ENCODE measurements at places on chromosomes 3 and 15. TPM values are rescaled to one million over a fixed set of nuclear protein-coding genes. Genes with fewer than 3 reads are reported as not detected.

Gene HYAL1
- 0.25 TPM for total RNA-seq

Gene GOLGA8T
- 2.6 TPM for total RNA-seq

- H3K27ac ChIP-seq: no peak overlapping the region
- DNase-seq: no peak
- peaks cover 2% of the 10 kb centered on the region for H3K4me1 ChIP-seq
- H3K27me3 ChIP-seq: peaks cover 50% of the 10 kb centered on the region
Observed at GRCh38 chr3:184382326-184383032, 2.6 kb downstream of the CHRD start.

DNA sequence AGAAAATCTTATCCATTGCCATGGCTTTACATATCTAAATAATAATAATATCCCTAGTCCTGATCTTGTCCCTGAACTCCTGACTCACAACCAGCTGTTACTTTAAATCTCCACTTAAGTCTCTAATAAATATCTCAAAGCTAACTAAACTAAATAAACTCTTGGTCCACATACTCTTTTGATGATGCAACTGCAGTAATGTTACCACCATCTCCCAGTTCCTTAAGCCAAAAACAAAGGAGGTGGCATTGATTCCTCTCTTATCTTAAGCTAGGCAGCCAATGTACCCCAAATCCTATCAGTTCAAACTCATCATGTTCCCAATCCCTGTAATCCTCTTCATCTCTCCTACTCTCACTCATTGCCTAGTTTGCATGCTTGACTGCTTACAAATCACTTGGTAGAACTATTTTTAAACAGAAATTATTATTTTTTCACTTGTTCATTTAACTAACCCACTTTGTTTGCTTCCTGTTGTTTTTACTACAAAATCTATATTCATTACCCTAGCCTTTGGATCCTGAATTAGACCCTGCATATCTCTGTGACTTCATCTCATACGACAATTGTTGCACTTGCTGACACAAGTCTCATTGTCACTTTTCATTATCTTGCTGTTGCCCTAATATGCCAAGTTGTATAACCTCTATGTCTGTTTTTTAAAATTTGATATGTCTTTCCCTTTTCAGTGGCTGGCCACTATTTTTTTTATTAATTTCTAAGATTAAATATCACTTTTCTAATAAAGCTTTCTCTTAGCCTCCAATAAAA, 462.2 kb downstream of the ZPLD1 start:
- no peak overlapping the region for H3K4me3 ChIP-seq
- no peaks in the 10 kb centered on the region for H3K36me3 ChIP-seq
- H3K27ac ChIP-seq: no peak overlapping the region
- no peaks in the 10 kb centered on the region for H3K4me1 ChIP-seq

Gene SPESP1
- total RNA-seq: 0.57 TPM

Gene CCR9
- total RNA-seq: 21.6 TPM

- H3K4me1 ChIP-seq: no peaks in the 10 kb centered on the region
- H3K4me3 ChIP-seq: no peak overlapping the region
- H3K36me3 ChIP-seq: no peaks in the 10 kb centered on the region
- H3K27ac ChIP-seq: no peak overlapping the region
Observed at GRCh38 chr15:36498401-36498800, 81.0 kb upstream of the CDIN1 start.

DNA sequence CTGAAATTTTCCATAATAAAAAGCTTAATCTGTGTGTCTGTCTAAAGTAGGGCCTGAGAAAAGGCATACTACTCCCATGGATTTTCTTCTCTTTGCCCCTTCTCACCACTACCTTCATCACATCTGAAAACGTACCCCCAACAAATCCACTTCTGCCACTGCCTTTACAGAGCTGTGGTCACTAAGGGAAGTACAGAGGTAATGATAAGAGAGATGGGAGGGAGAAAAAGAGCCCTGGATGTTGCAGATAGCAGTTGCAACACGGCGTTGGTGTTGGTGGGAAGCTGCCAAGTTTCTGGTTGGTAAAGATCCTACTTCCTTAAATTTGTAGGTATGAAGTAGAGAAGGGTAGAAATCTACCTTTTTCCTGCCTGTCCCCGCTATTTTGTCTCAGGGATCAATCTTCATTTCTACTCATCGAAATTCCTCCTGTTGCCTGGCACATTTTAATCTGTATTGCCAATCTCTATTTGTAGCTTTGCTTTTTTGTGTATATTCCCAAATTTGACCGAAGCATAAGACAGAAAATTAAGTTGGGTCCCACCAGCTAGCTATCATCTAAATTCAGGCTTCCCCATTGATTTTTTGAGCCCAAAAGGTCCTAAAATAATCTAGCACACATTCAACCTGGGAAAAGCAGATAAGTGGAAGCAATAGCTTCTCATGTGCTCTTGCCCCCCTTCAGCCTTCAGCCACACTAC, 102.9 kb downstream of the TFDP2 start:
- DNase-seq: no peak
- H3K4me3 ChIP-seq: no peak overlapping the region
- H3K4me1 ChIP-seq: peaks cover 2% of the 10 kb centered on the region
- H3K27ac ChIP-seq: no peak overlapping the region

Gene MPI
- total RNA-seq: 72.9 TPM

Gene GOLGA8J
- total RNA-seq: 0.31 TPM

DNA sequence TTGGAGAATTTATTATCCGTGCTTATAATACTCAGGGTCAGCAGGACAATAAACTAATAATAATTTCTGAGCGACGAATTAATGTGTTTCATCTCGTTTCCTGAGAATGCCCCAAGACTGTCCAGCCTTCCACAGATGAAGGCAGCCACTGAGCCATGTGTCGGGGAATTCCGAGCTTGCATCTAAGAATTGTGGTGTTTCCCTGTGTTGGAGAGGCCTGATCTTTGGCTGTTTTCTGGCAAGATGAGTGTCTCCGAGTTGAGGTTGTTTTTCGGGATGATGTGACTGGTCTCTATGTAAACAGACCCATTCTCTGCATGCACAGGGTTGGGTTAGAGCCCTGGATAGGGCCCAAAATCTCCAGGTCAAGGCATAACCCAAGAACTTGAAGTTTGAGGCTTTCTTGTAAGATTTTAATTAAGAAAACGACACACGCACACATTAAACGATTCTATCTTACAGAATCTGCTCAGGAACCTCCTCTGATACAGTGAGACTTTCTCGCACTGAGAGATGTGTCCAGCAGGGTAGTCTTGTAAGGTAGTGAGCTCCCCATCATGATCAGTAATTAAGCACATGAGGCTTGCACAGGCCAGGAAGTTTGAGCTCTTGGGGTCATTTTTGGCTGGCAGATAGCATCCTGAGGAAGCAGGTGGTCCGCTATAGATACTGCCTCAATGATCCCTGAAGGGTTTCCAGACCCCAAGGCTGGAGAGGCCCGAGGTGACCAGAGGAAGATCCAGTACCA, 14.4 kb downstream of the FGD5 start:
- H3K27ac ChIP-seq: no peak overlapping the region
- no peaks in the 10 kb centered on the region for H3K36me3 ChIP-seq
- no peak for DNase-seq
- no peak overlapping the region for H3K4me3 ChIP-seq
- peaks cover 25% of the 10 kb centered on the region for H3K27me3 ChIP-seq

Gene C3orf49
- total RNA-seq: not detected

- H3K36me3 ChIP-seq: no peaks in the 10 kb centered on the region
- peaks cover 69% of the 10 kb centered on the region for H3K4me1 ChIP-seq
- H3K27me3 ChIP-seq: no peaks in the 10 kb centered on the region
- H3K27ac ChIP-seq: peak overlapping the region; percentile 91
Observed at GRCh38 chr15:31434588-31435260, 108.1 kb downstream of the KLF13 start.

DNA sequence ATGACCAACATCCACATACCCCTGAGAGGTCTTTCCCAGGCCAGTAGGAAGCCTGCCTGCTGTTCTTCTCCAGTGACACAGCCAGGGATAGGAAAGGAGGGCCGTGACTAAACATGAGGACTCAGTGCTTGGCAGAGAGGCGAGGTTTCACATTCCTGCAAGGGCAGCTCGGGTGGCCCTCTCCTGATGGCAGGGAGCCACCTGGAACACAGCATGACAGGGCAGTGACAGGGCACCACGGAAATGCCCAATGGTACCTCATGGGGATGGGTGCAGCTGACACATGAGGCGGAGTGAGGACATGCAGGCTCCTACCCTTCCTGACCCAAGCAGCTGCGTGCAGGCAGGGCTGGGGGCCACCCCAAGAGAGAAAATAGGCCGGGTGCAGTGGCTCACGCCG, 7.4 kb upstream of the TGM5 start:
- no peak overlapping the region for H3K27ac ChIP-seq
- no peak for DNase-seq
- peaks cover 9% of the 10 kb centered on the region for H3K27me3 ChIP-seq
- H3K4me1 ChIP-seq: peaks cover 9% of the 10 kb centered on the region
- peaks cover 3% of the 10 kb centered on the region for H3K36me3 ChIP-seq

GRCh38 chr3:118186051-118186450, 848.6 kb downstream of the IGSF11 start:
- H3K27me3 ChIP-seq: no peaks in the 10 kb centered on the region
- H3K36me3 ChIP-seq: no peaks in the 10 kb centered on the region
- no peak overlapping the region for H3K4me3 ChIP-seq
- no peak overlapping the region for H3K27ac ChIP-seq

DNA sequence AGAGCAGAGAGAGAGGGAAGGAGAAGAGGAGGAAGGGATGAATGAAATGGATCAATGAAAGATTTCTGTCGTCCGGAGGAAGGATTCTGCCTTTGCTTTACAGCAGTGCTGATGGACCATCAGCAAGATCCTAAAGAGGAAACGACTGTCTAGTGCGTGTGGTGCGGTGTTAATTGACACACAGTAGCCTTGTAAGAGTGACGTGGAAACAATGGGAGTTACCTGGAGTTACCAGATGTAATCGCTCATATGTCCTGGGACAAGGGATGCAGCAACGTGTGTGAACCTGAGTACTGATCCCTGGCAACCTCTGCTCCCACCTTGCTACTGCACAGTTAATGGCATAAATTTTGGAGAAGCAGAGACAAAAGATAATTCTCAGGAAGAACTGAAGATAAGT, 62.6 kb upstream of the TPRG1 start:
- peaks cover 20% of the 10 kb centered on the region for H3K27me3 ChIP-seq
- H3K36me3 ChIP-seq: no peaks in the 10 kb centered on the region
- H3K4me1 ChIP-seq: no peaks in the 10 kb centered on the region
- no peak for DNase-seq

GRCh38 chr3:38985581-38985980, 66.2 kb downstream of the SCN11A start:
- no peak overlapping the region for H3K4me3 ChIP-seq
- H3K27me3 ChIP-seq: peaks cover 10% of the 10 kb centered on the region
- H3K27ac ChIP-seq: no peak overlapping the region
- no peaks in the 10 kb centered on the region for H3K36me3 ChIP-seq

DNA sequence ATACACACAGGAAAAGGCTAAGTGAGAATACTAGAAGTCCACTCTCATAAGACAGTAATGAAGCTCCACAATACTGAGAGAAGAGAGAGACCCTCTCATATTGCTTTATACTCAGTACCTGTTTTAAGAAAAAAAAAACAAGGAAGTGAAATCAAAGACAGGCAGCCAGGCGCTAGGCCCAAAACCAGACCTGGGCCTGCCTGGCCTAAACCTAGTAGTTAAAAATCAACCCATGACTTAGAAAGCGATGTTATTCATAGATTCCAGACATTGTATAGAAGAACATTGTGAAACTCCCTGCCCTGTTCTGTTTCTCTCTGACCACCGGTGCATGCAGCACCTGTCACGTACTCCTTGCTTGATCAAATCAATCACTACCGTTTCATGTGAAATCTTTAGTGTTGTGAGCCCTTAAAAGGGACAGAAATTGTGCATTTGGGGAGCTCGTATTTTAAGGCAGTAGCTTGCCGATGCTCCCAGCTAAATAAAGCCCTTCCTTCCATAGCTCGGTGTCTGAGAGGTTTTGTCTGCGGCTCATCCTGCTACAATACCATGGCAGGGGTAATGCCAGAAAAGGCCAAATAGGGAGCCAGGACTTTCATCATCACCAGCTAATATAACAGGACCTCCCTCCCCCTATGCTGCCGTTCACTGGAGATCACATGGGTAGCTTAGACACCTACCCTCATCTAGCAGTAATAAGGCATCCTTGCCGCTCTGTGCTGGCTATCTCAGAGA, 1294.1 kb downstream of the NSUN3 start:
- no peaks in the 10 kb centered on the region for H3K4me1 ChIP-seq
- no peak overlapping the region for H3K27ac ChIP-seq
- H3K36me3 ChIP-seq: no peaks in the 10 kb centered on the region
- H3K4me3 ChIP-seq: no peak overlapping the region
- no peak for DNase-seq

Gene EEF1AKMT4
- 3.3 TPM for total RNA-seq

Gene SATB1
- total RNA-seq: 288 TPM

Gene CASR
- total RNA-seq: not detected

DNA sequence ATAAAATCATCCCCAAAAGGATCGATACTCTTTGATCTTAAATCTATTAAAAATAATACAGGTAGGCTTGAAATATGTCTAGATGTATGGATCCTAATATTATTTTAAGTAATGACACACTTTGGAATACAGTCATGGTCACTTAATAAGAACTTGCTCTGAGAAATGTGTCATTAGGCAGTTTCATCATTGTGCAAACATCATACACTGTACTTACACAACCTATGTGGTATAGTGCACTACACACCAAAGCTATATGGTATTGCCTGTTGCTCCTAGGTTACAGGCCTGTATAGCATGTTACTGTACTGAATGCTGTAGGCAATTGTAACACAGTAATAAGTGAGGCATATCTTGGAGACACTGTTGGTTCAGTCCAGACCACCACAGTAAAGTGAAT, 307.1 kb downstream of the RAP2B start:
- no peaks in the 10 kb centered on the region for H3K27me3 ChIP-seq
- DNase-seq: no peak
- no peaks in the 10 kb centered on the region for H3K36me3 ChIP-seq
- no peak overlapping the region for H3K27ac ChIP-seq

DNA sequence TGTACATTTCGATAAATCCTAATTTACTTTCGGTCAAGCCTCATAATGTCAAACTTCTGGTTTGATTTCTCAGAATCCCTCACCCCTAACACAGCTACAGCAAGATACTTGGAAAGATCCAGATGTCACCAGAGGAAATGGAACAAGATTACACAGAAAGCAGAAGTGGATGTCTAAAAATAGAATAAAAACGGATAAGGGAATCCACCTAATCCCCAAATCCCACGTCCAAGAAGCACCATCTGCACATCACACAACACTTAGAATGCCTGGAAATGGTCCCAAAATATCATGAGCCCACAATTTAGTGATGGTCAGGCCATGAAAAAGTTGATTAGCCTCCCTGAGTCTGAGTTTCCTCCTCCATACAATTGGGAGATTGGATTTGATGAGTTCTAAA, 61.7 kb downstream of the AGTR1 start:
- H3K27ac ChIP-seq: no peak overlapping the region
- no peaks in the 10 kb centered on the region for H3K36me3 ChIP-seq
- no peaks in the 10 kb centered on the region for H3K4me1 ChIP-seq
- no peaks in the 10 kb centered on the region for H3K27me3 ChIP-seq

GRCh38 chr3:129195731-129196256, 12.1 kb upstream of the CNBP start:
- H3K27me3 ChIP-seq: no peaks in the 10 kb centered on the region
- H3K27ac ChIP-seq: no peak overlapping the region
- peaks cover 10% of the 10 kb centered on the region for H3K36me3 ChIP-seq
- H3K4me1 ChIP-seq: peaks cover 8% of the 10 kb centered on the region
- no peak overlapping the region for H3K4me3 ChIP-seq

- H3K27me3 ChIP-seq: no peaks in the 10 kb centered on the region
- DNase-seq: peak; percentile 33
- H3K4me3 ChIP-seq: peak overlapping the region; percentile 10
- peaks cover 11% of the 10 kb centered on the region for H3K4me1 ChIP-seq
- no peaks in the 10 kb centered on the region for H3K36me3 ChIP-seq
Observed at GRCh38 chr3:13484851-13485590, 4.9 kb downstream of the HDAC11 start.

Measured in activated naive CD8-positive, alpha-beta T cell treated with anti-CD3 and anti-CD28 coated beads, Interleukin-2, amount 10 ng/mL, durations not matched to agents 7 days and 5 days (primary cell).